ENCODE measurements at places on chromosomes 16 and 17. TPM values are rescaled to one million over a fixed set of nuclear protein-coding genes. Genes with fewer than 3 reads are reported as not detected.

TAOK2 gene
- total RNA-seq: 65.8 TPM

DNA sequence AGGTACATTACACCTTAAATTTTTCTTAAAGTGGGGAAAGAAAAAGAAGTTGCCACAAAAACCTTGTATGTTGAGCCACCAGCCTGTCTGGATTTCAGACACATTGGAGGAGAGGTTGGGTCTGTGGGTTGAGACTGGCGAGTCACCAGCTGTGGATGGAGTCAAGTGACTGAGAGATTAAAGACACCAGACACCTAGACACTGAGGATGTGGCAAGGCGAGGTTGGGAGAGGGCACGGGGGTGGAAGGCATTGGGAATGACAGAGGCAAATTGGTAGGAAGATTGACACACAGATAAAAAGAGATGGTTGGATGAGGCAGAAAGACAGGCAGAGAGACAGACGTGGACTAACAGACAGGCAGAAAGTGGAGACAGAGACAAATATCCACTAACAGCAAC is 49.6 kb downstream of the KCNJ12 start:
- H3K27ac ChIP-seq: no peak overlapping the region
- H3K27me3 ChIP-seq: no peaks in the 10 kb centered on the region
- DNase-seq: no peak
- H3K4me3 ChIP-seq: no peak overlapping the region

DNA sequence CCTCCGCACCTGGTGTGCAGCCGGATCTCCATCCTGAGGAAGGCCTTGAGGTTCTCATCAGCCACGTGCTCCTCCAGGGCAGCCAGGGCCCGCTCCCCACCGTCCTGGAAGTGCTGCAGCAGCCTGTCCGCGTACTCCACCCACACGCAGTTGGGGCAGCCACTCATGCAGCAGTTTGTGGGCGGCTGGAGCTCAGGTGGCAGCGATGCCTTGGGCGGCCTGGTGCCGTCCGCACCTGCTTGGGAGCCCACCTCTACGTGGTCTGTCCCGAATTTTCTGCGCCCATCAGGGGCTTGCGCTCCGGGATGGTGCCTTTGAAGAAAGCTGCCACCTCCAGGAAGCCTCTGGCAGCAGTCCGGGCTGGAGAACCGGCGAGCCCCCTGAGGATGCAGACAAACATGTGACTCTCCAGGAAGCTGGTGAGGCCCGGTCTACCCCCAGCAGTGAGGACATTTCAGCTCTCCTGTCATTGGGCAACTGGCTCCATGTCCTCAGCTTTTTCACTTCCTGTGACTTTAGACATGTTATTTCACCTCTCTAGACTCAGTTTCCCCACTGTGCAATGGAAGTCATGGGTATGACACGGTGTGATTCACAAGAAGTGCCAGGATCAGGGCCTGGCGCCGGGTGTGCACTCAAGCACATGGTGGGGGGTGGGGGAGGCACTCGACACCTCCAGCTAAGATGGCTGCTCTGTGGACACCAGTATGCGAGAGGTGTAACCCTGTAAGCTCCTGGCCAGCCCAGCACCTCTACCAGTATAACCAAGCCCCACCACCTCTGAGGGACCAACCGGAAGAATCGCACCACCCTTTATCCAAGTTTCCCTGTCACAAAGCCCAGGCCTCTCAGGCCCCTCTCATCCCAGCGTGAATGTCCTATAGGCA is 957 bp downstream of the OXLD1 start:
- H3K36me3 ChIP-seq: peaks cover 55% of the 10 kb centered on the region
- H3K27me3 ChIP-seq: no peaks in the 10 kb centered on the region
- DNase-seq: no peak
- H3K4me1 ChIP-seq: peaks cover 23% of the 10 kb centered on the region

- no peak overlapping the region for H3K4me3 ChIP-seq
- H3K4me1 ChIP-seq: peaks cover 18% of the 10 kb centered on the region
- H3K36me3 ChIP-seq: no peaks in the 10 kb centered on the region
- no peak overlapping the region for H3K27ac ChIP-seq
These were observed 82.5 kb downstream of the OR1D5 start for GRCh38 chr17:2980904-2981246.

Data from SJSA1 (cell line).